ENCODE measurements at places on chromosomes 3 and 15. TPM values are rescaled to one million over a fixed set of nuclear protein-coding genes. Genes with fewer than 3 reads are reported as not detected.

GRCh38 chr3:127417709-127418559 lies 130.1 kb upstream of the PRR20G start:
- no peak for DNase-seq

DNA sequence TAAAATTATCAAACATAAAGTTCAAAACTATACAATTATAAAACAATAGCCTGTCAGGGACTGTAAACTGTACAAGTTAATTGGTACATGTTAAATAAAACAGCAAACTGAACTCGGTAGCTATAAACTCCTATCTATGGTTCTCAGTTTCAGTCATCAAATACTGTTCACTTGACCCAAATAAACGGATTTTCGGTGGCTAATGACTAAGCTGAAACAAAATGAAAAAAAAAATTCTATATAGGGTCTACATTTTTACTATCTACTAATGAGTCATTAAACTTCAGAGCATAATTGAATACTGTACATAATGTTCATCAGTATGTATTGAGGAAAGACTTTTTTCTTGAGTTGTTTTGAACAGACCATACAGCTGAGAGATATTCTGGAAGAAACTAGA lies 6.6 kb downstream of the PROK2 start:
- DNase-seq: no peak

DNA sequence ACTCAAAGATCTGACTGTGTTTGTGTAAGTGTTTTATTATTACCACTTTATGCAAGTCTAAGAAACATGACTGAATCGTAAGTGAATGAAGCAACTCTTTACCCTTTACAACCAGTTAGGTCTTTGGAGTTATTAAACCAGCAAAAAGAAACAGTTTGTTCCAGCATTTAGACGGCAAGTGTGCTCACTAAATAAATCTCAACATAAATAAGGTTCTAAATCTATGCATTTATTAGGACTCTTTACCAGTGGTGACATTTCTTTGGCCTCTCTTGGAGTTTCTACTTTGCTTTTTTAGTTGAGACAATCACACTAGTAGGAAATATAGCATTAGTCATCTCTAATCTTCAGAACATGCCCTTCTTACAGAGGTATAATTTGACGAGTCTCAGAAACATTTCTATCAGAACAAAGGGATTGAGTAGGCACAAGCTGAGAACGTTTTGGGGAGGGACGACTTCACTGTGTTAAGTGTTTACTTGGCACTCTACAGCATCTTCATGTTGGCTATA lies 739.9 kb upstream of the NR2F2 start:
- DNase-seq: no peak

- no peak for DNase-seq
These were observed 135.6 kb upstream of the WNT5A start for GRCh38 chr3:55622733-55623132.

DNA sequence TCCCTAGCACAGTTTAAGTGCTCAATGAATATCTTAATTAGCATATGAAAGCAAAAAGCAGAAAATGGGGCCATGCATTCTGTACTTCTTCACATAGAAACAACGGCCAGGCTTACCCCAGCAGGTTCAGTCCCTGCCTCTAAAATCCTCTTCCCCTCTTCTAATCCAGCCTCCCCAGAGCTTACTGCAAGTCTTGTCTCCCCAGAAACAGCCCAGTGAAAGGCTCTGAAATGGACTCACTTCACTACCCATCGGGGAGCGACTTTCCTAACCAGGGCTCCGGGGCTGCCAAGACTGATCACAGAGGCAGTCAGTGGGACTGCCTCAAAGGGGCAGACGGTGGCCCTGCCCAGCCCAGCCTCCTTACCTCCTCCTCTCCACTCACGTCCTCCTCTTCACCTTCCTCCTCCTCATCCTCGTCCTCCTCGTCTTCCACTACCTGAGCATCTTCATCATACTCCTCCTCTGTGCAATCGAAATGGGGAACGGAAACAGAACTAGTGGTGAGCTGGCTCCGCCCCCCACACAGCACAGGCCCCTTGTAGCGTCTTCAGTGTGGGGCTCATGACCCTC lies 38.0 kb downstream of the ANP32A start:
- no peak for DNase-seq

DNA sequence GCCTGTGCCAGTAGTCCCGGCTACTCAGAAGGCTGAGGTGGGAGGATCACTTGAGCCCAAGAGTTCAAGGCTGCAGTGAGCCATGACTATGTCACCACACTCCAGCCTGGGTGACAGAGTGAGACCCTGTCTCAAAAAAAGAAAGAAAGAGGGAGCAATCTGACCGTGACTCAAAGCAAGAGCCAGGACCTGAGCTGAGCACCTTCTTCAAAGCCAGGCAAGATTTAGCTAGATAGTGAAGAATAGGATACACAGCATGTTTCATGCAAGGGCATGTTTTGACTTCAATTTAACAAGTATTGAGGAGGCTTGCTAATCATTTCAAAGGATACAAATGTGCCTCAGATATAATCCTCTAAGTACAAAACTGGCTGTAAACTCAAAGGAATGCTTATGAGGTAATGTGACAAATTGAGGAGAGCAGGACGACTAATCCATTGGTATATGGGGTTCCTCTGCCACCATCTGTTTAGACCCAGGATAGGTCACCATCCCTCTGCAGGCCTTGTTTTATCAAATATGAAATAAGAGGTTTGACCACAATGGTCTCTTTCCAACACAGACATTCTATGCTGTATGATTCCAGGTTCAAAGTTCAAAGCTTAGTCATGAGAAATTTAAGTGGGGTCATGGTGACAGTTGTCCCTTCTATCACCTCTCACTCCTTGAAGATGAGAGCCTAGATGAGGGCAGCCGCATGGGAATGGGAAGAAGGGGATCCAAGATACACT lies 33.2 kb downstream of the RAB27A start:
- DNase-seq: no peak

GRCh38 chr15:101669744-101670143 lies 17.6 kb upstream of the TM2D3 start:
- DNase-seq: no peak

DNA sequence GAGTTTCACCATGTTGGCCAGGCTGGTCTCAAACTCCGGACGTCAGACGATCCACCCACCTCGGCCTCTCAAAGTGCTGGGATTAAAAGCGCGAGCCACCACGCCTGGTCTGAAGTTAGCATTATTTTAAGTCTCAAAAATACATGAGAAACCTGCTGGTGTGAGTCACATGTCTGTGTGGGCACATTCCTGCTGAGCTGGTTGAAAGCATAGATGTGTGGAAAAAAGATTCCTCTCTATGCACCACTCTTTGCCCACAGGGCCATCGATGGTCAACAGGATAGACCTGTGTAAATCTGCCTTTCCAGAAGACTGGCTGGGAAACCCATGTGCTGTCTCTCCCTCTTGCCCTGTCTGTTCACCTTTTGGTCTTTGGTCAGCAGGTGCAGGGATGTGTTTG lies 63.5 kb downstream of the CHRD start:
- no peak for DNase-seq

Gene IFRD2
- polyA plus RNA-seq: 76.2 TPM

Gene CFAP44
- polyA plus RNA-seq: 1.8 TPM

Gene CILP
- polyA plus RNA-seq: 0.67 TPM

Gene SOX14
- not detected for polyA plus RNA-seq

Gene CA12
- polyA plus RNA-seq: not detected

Gene CAPN3
- 248 TPM for polyA plus RNA-seq

Gene SERPINI2
- polyA plus RNA-seq: 3.5 TPM
